Activated naive CD8-positive, alpha-beta T cell treated with anti-CD3 and anti-CD28 coated beads, Interleukin-2, amount 50 U/mL, for 16 hours (primary cell): ENCODE measurements at places on chromosomes 6 and 20.

DNA sequence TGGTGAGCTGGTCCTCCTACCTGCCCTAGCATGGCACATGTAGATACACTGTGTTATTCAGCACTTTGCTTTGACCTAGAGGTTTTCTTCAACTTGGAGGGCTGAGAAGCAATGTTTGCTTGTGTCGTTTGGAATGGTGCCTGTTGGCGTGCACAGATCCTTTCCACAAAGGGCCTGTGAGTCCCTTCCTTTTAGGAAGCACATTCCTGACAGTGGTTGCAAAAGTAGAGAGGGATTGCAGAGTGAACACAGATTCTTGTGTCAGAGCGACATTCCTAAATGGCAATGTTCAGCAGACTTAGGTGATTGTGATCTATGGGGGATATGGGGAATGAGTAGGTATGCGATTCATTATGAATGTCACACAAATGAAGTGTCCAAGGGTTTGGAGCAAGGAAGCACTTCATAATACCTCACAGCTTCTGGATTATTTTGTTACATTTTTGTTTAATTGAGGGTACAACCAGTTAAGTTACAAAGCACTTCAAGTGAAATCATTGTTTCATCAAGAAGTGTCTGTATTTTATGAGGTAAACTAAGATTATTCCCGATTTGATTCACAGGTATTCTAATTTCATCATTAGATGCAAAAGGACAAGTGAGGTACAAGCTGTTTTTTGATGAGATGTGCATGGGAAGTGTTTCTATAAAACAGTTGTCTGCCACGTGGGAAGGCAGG is 713 bp upstream of the RNF144B start:
- no peak for DNase-seq

- DNase-seq, result no peak
These were observed 6.6 kb downstream of the HTR1B start for GRCh38 chr6:77456531-77457248.

GRCh38 chr6:85452441-85452881 is 2.6 kb downstream of the NT5E start:
- no peak for DNase-seq

- no peak for DNase-seq
These were observed 530.2 kb upstream of the MAN1A1 start for GRCh38 chr6:119879731-119880130.

- no peak for DNase-seq
These were observed 118.6 kb downstream of the LAMP5 start for GRCh38 chr20:9632991-9633390.

DNA sequence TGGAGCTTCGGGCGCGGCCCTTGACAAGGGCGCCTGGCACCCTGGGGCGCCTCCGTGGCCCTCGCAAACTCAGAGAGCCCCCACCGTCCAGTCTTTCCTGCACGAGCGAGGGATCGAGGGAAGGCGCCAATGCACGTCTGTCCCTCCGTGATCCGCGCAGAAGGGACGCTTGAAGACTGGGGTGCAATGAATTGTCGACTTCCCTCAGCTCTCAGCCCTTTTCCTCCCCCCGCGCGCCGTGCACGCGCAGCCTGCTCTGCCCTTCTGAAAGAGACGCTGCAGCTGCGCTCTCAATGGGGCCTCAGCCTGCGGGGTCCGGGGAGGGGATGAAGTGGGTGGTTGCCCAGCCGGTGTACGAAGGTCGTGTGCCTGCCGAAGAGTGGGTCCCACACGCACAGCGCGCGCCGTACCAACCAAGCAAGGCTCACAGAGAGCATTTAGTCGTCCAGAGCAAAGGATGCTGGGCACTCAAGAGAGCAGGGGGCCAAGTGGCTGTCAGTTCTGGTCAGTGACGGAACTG is 5.5 kb upstream of the SOX4 start:
- no peak for DNase-seq
